ENCODE measurements at places on chromosomes 12 and 14.

GRCh38 chr12:123306200-123306599 lies 34.5 kb upstream of the CDK2AP1 start:
- no peak for DNase-seq

GRCh38 chr12:25241167-25242020 lies 9.3 kb downstream of the KRAS start:
- no peak for DNase-seq

DNA sequence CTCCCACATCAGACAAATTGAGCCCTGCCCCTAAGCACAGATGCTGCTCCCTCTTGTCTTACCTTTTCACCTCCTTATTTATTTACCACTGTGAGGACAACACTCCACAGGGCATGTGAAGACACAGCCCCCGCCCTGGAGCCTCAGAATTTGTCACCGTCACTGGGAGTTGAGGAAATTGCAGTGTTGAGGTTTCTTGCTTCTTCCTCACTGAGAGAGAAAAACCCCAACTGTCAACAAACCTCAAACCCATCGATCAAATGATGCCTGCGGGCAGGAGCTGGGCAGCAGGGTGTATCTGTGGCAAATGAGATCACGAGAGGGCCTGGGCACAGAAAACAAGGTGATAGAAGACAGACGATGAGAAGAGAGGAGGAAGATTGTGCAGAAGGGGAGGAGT lies 30.5 kb upstream of the PLEKHG3 start:
- peak; percentile 41 for DNase-seq

- DNase-seq: no peak
Measured at GRCh38 chr12:54719691-54720090, 71.5 kb upstream of the DCD start.

- DNase-seq: no peak
Measured at GRCh38 chr12:76678992-76679391, 84.9 kb upstream of the ZDHHC17 start.

DNA sequence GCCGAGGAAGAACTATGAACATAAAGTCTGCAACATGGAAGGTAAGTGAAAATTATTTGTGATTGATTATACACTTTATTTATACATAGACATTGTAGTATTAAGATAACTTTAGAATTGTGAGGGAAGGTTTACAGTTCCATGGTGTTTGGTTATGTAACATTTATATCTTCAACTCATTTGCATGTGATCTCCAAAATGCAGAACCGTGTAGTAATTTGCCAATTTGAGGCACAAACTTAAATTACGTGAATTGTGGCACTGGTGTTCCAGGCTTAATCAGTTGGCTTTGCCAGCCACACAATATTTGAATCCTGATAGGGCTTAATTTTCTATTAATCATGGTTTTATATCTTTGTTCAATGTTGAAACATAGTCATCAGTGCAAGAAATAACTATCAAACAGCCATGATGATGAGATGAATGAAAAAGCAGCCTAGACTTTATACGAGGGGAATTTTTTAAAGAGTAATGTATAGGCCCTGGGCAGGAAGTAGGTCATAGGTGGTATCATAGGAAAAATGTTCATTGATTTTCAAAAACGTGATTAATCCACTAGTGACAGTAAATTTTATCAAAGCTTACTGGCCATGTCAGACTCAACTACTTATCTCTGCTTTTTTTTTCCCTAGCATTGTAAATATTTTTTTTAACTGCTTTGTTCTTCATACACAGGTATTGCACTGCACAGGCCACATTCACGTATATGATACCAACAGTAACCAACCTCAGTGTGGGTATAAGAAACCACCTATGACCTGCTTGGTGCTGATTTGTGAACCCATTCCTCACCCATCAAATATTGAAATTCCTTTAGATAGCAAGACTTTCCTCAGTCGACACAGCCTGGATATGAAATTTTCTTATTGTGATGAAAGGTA lies 31.7 kb downstream of the HIF1A start:
- DNase-seq: no peak

DNA sequence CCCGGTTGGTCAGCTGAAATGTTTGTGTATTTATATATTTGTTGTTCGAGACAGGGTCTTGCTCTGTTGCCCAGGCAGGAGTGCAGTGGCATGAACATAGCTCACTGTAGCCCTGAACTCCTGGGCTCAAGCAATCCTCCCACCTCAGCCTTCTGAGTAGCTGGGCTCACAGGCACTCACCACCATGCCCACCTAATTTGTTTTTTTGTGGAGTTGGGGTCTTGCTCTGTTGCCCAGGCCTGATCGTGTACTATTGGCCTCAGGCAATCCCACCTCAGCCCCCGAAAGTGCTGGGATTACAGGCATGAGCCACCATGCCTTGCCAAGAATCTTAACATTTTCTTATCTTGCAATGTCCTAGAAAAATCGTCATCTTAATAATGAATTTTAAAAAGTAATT lies 3.3 kb downstream of the RAN start:
- no peak for DNase-seq

GRCh38 chr12:111428728-111429175 lies 23.0 kb downstream of the SH2B3 start:
- DNase-seq: peak; percentile 42

DNA sequence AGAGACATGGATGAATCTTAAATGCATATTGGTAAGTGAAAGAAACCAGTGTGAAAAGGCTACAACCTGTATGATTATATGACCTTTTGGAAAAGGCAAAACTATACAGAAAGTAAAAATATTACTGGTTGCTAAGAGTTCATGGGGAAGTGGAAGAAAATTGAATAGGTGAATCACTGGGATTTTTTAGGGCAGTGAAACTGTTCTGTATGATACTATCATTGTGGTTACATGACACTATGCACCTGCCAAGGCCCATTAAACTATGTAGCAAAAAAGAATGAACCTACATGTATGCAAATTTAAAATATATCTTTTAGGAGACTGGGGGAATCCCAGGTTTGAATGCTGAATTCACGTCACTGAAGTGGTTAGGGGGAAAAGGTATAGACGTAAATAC lies 12.6 kb upstream of the OR8S1 start:
- DNase-seq: peak; percentile 29

- no peak for DNase-seq
Measured at GRCh38 chr12:124422142-124422569, 127.3 kb downstream of the RFLNA start.

All from activated CD4-positive, alpha-beta T cell treated with anti-CD3 and anti-CD28 coated beads for 36 hours (primary cell).